Cortex of kidney (tissue), 1 donor: ENCODE measurements at places on chromosomes 3 and 15.

DNA sequence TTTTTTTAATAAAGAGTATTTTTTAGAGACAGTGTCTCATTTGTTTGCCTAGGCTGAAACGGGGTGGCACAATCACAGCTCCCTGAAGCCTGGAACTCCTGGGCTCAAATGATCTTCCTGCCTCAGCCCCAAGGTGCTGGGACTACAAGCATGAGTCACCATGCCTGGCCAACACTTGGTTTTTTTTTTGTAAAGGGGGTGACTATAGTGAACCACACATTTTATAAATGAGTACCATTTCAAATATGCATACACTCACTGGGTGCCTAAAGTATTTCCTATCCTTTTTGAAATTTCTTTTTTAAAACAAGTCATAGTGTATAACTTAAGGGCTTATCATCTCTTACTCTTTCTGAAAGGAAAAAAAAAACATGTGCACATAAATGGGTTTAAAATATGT is 325.2 kb upstream of the MEIS2 start:
- no peak for DNase-seq

- DNase-seq = no peak
Observed at GRCh38 chr3:154235330-154235729, 89.0 kb downstream of the DHX36 start.

GRCh38 chr3:69209413-69209812 is 87.0 kb upstream of the LMOD3 start:
- no peak for DNase-seq

- no peak for DNase-seq
Observed at GRCh38 chr3:43102773-43103480, 3.0 kb downstream of the POMGNT2 start.

GRCh38 chr3:72947715-72948490 is 48.7 kb upstream of the PPP4R2 start:
- no peak for DNase-seq

GRCh38 chr3:31472479-31473390 is 60.0 kb upstream of the STT3B start:
- DNase-seq = no peak

GRCh38 chr3:178267158-178267844 is 268.9 kb upstream of the KCNMB2 start:
- DNase-seq = no peak

DNA sequence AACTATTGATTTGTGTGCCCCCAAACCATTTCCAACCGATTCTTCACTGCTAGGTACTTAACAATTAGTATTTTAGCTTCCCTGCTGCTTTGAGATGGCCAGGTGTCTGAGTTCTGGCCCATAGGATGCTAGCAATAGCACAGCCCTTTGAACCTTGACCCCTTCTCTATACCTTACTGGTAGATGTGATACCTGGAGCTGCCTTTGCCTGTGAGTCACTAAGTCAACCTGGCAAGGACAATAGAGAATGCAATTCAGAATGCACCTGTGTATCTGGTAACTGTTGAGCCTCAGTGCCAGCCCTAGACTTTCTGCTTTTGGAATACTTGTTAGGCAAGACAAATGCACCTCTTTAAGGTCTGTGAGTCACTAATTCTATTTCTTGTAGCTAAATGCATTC is 467.4 kb downstream of the GRM7 start:
- DNase-seq = no peak

GRCh38 chr3:71548705-71549384 is 34.7 kb downstream of the FOXP1 start:
- no peak for DNase-seq

DNA sequence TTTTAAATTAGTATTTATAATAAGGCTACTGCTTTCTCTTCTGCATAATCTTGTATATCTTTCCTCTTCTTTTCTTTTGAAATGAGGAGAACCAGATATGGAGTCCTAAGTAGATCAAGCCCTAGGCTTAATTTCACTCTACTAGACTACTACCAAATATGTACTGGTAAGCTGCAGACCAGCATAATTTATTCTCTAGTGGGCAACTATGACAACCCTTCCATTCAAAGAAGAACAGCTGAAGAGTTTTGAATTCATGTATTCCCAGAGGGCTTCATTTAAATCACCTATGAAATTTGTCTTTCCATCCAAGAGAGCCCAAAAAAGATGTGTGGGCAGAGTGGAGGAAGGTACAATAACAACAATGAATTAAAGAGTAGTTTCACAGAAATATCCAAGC is 10.0 kb downstream of the RAD18 start:
- DNase-seq = no peak

GRCh38 chr3:72214066-72214951 is 429.4 kb upstream of the PROK2 start:
- no peak for DNase-seq
